ENCODE measurements at places on chromosomes 3 and 15.

DNA sequence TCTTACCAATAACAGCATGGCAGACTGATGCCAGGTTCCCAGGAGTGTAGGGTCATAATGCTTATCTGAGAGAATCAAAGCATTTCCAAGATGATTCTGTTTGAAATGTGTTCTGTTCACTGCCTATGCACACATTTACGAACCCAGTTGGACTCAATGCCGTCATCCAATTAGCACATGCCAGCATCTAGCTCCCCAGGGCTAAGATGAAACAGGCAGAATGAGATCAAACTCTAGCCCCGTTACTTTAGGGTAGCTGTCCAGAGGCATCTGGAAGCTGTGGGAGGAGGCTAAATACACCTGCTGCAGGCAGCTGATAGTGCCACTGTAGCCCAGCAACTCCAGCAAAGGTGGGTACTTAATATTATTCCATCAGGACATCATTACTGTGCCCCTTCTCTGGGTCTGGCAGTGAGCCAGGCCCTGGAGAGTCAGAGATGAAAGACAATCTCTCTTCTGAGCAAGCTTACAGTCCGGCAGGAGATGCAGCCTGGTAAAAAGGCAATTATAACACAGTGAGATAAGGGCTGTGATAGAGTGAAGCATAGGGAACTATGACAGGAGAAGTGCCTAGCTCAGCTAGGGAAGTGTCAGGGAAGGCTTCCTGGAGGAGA lies 156.4 kb upstream of the PPP2R3A start:
- no peak for DNase-seq

- DNase-seq = no peak
Measured at GRCh38 chr3:154970797-154971196, 109.3 kb upstream of the MME start.

DNA sequence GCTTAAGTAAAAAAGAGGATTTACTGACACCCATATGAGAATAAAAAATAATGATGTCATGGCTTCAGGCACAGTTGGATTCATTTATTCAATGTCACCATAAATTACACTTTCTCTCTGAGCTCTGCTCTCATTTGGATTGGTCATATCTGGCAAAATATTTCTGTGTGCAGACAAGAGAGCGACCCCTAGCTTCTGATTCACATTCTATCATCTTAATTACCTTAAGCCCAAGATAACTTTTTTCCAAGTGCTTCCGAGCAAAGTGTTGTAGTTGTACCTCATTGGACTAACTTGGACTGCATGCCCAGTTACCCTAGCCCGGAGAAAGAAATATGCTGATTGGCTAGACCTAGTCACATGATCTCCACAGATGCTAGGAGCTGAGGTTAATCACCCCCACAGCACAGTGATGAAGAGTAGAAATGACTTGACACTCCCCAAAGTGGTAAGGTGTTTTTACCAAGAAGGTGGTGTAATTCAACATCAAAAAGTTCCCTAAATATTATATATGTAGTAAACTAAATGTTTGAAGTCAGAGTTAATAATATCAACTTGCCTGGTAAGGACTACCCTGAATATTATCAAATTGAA lies 552.2 kb upstream of the SUCLG2 start:
- no peak for DNase-seq

GRCh38 chr3:65793495-65794200 lies 245.1 kb downstream of the MAGI1 start:
- no peak for DNase-seq

- DNase-seq = no peak
Measured at GRCh38 chr15:52206446-52206845, 15.3 kb upstream of the GNB5 start.

GRCh38 chr3:10378246-10378645 lies 57.3 kb upstream of the SEC13 start:
- DNase-seq = no peak

DNA sequence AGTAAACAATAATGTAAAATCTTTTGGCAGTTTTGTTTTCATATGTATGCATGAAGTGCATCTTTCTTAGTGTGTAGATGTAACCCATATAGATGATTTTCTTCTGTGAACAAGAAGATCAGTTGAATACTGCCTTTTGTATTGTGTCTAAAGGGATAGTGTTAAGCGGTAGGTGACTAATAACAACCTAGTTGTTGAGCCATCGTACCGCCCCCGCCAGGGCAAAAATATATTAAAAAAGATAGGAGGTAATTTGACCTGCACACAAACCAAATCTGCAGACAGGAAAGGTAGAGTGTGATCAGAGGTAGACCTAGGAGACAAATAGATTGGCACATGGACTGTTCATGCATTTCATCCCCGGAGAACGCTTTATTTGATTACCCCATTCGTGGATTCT lies 3.3 kb upstream of the GMNC start:
- no peak for DNase-seq

DNA sequence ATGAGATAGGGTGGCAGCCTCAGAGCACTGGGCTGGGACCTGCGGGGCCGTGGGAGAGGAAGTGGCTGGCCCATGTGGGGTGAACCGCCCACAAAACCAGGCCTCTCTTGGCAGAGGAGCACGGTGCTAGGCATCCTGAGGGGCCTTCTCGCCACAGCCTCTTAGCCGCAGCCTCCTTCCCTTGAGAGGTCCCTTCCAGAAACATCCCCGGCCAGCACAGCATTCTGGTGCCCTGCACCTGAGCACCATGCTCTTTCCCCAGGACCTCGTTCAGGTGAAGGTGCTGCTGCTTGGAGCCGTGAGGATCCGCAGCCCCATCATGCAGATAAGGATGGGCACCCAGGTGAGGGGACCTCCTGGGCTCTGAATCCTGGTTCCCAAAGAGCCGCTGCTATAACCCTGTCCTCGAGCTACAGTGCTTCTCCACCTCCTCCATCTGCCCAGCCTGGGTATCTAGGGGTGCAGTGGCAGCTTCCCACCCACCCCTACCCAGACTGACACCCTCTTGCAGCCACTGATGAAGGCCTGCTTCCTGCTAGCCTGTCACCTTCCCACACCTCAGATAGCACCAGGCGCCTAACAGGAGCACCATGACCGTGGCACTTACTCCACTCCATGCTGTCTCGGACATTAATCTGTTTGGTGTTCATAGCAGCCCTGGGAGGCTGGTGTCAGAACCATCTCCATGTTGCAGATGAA lies 11.2 kb upstream of the TXNRD3 start:
- DNase-seq = no peak

DNA sequence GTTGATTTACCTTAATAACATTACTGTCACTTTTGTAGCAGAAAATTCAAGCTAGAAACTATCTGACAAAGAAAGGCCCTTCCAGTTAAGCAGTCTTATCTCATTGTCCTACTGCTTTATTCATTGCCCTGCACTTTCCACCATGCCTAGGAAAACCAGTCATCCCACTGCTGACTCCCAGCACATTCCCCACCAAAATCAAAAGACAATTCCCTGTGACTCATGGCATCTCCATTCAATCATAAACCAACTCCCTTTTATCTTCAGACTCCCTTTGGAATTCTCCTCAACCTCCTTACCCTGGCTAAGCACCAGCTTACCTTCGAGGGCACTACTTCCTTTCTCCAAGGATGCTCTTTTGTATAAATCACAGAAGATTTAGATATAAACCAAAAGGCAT lies 184.3 kb downstream of the PLCH1 start:
- no peak for DNase-seq

- DNase-seq = no peak
Measured at GRCh38 chr3:165347526-165347925, 151.3 kb upstream of the SLITRK3 start.

DNA sequence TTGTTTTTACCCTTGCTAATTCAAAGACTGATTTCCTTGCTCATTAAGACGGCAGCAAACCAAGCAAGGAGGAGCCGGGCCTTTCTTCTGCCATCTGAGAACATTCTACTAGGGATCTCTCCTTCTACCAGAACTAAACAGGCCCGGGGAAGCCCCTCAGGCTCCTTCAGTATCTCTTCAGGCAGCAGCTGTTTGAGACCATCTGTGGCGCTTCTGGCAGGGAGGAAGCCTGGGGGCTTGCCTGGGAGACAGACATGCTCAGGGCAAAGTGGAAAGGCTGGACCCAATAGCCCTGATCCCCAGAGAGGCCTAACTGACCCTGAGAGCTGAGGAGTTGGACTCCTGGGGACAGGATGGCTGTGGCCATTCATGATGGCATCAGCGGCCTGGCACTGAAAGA lies 67.9 kb downstream of the FEM1B start:
- DNase-seq = no peak

GRCh38 chr3:175355801-175356335 lies 496.7 kb downstream of the NAALADL2 start:
- no peak for DNase-seq

DNA sequence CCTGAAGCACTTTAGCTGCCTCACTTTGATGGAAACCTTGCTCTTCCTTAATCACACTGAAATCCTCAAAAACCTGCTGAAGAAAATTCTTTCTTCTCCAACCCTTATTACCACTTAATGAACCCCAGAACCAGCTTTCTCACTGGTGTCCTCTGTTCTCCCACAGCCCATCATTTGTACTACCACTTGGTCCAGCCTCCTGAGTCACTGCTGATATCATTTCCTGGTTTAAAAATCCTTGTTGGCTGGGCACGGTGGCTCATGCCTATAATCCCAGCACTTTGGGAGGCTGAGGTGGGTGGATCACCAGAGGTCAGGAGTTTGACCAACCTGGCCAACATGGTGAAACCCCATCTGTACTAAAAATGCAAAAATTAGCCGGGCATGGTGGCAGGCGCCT lies 418.6 kb upstream of the KCNMB2 start:
- no peak for DNase-seq

GRCh38 chr3:183212096-183212495 lies 41.0 kb upstream of the B3GNT5 start:
- no peak for DNase-seq

DNA sequence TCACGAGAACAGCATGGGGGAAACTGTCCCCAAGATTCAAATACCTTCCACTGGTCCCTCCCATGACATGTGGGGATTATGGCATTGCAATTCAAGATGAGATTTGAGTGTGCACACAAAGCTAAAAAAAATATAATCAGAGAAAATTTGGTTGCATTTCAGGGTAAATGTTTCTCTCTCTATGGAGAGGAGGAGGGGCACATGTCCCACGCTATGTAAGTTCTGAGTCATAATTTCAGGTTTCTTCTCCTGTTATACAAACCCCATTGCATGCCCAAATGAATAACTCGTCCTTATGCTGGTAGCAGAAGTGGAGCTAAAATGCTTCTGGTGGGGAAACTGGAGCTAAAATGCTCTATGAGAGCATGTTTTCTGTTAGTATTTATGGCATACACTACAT lies 209.7 kb upstream of the DCBLD2 start:
- no peak for DNase-seq

DNA sequence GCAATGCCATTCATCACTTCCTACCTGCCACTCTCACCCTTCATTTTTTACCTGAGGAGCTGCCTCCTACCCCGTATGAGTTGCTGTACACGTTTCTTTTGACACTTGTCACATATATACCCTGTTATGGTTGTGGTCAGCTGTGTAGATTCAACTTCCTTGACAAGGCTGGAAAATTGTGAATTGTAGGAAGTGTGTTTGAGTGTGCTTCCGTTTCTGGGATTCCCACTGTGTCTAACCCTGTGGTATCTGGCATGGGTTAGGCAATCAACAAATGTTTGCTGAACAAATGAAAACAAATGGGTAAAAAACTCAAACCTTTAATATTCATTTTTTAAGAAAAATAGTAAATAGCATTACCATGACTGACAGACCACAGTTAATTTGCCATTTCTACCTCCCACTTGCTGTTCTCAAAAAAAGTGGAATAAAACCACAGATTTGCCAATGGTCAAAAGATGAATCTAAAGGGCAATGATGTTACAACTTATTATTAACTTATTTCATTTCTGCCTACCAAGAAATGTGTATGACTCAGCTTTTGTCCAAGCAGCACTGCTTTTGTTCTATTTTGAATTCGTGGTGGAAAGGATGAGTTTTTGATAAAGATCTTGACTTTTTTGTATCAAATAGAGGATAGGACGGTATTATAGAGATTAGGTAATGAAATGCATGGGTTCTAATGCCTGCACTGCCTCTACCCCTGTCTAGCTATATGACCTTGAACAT lies 404.6 kb downstream of the LPP start:
- no peak for DNase-seq

- no peak for DNase-seq
Measured at GRCh38 chr3:195886181-195887141, 21.9 kb downstream of the TNK2 start.

- DNase-seq = no peak
Measured at GRCh38 chr15:96598514-96598913, 268.0 kb downstream of the NR2F2 start.

DNA sequence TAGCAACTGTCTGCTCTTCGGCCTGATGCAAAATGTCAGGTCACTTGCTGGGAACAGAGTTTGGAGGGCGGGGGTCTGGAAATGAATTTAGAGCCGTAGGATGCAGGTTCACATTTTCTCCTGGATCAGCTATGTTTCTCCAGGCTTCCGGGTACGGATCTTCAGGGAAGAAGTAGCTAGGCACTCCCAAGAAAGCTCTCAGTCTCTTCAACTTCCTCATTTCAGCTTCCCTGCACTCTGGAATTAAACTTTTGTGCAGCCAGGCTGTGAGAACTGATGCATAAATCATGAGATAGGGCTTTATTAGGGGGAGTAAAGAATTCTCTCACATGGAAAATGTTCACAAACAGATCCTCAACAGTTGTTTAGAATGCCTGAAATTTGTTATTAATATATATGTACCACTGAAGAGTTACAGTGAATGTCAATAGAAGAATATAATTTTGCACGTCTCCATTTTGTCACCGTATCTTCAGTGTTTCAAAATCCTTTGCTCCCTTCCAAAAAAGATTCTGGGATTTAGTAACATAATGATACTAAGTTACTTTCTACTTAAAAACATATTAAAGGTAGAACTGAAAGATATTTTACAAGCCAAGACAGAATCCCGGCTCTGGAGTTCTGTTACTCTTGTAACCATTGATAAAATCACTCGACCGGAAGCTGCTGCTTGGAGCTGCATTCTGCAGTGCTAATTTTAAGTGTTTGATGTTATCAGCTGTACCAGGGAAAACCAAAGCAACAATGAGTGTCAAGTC lies 178.5 kb upstream of the P2RY1 start:
- no peak for DNase-seq

DNA sequence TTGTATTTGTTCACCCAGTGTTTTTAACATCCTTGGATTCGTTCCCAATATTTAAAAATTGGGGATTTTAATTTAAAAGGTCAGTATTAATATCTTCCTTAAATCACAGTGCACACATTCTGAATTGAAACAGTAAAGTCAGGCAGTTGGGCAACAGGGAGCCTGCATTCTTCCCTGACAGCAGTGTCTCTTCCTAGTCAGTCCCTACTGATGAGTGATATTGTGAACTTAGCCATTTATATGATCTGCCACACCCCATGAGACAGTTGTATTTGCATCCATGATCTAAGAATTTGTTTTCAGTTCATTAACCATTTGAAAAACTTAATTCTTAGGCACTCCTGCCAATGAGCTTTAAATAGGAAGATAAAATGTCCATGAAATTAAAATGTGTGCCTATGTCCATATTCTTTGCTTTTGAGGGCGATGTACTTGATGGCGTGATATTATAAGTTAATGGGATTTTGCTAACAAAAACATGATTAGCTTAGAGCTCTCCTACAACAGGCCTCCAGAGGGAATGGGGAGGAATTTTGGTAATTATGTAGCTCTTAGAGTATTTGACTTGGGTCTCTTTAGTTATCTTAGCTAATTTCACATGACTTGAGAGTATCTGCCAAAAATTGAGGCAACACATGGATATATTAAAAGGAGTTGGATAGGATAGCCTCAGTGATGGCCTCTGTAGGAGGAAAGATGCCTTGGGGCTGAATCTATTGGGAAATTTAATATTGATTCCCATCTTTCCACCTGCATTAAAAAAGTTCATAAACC lies 219.3 kb downstream of the PTPRG start:
- no peak for DNase-seq

GRCh38 chr3:78545827-78546226 lies 1222.0 kb downstream of the ROBO1 start:
- no peak for DNase-seq

- no peak for DNase-seq
Measured at GRCh38 chr3:171744158-171744741, 66.0 kb downstream of the PLD1 start.

All from CD8-positive, alpha-beta memory T cell (primary cell).